NCI-H526 treated with DMSO at 0.1 percent for 48 hours (cell line): ENCODE measurements at places on chromosomes 4 and X.

DNA sequence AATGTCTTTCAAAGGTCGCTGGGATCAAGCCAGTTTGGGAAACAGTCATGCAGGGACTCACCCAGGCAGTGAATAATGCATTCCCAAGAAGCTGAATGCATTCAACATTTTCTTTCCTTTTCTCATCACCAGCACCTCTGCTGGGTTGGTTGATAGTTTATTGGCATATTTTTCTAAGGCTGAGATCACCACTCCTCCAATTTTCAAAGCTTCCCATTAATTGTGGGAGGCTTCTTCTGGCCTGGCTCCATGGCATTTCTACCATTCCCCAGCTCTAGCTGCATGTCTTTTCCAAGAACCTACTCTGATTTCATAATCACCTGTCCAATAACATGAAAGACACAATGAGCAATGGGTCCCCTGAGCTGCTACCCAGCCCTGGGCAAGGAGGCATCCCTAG, 35.8 kb downstream of the CHRDL1 start:
- DNase-seq = no peak

GRCh38 chrX:25067271-25068172, 51.8 kb upstream of the ARX start:
- DNase-seq = no peak

DNA sequence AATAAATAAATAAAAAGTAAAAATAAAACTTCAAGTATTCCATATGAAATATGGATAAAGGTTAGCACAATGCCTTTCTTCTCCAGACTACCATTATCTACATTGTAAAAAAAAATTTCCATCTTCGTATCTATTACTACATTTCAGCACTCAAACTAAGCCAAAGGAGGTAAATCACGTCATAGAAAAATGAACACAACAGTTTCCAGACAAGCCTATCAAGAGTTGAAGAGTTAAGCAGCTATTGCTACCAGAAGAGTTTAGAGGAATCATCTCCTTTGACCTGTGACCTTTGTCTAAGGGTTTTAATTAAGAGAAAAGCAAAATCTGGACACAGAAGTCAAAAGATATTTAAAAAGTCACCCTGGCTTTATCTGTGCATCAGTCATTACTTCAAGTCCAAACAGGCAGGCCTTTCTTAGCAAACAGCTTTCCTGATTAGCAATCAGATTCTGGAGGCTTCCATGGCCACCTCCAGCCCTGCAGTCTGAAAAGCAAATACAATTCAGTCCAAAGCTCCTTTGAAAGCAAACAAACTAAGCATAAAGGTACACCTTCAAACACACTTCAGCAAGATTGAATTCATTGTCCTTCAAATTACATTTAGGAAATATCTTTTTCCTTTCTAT, 82.2 kb downstream of the APBB2 start:
- DNase-seq = no peak

GRCh38 chr4:143441678-143442077, 71.8 kb upstream of the SMARCA5 start:
- no peak for DNase-seq

DNA sequence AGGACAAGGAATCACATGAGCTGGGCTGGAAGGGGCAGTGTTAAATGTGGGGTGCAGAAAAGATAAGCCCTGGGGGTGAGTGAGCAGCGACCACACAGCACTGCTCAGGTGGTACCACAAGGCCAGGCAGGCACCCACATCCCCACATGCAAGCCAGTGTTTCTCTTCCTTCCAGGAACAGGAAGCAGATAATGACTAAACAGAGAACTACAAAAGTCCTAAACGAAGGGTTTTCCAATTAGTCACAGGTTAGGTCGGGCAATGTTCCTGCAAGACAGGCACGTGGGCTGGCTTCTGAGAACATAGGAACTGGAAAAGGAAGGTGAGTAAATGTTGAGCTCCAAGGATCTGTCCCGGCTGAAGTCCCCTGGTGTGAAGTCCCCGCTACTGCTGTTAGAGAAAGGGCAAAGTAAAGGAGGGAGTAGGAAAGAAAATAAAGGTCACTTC, 19.5 kb downstream of the RELL1 start:
- no peak for DNase-seq

DNA sequence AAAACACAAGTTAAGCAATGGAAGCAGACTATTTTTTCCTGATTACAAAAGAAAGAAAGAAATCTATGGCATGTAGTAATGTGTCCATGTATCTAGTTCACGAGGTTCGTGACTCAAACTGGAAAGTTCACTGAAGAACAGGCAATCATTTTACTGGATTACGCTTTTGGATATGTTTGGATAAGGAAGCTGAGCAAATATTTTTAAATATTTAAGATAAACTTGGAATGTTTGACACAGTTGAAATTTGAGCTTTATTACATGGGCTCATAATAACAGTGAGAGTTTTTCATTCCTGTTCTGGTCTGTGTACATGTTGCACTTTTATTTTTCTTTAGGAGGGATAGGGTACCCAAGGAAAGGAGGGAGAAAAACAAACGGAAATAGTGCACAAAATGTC, 244.2 kb upstream of the GK2 start:
- no peak for DNase-seq

GRCh38 chr4:143502231-143502630, 11.3 kb upstream of the SMARCA5 start:
- DNase-seq = no peak

DNA sequence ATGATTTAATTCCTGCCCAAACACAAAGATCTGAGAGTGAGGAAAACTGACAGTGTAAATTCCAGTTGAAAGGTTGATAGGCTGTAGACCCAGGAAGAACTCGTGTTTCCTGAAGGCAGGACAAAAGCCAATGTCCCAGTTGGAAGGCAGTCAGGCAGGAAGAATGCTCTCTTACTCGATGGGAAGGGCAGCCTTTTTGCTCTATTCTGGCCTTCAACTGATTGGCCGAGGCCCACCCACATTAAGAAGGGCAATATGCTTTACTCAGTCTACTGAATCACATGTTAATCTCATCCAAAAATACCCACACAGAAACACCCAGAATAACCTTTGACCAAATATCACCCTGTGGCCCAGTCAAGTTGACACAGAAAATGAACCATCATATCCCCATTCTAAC, 45.3 kb upstream of the SOD3 start:
- DNase-seq = no peak
